ENCODE measurements at places on chromosomes 6 and 20.
A peak's percentile ranks its signal among the peaks of the same experiment; 100 is the strongest.

DNA sequence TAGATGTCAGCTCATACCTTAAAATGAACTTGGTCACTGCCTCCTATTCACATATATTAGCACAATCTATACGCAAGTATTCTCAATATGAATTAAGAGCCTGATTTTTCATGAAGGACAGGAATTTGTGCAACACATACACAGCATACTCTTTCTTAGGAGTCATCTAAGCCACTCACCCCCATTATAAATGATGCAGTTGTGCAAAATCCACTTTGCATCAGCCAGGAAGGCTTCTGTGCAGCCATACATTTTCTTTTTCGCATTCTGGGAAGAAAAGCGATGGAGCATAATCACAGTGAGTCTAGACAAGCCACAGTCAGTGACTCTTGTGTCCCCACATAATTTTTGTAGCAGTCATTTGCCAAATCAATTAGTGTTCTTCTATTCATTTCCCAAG, 66.5 kb downstream of the ZMYND8 start:
- no peak for DNase-seq

DNA sequence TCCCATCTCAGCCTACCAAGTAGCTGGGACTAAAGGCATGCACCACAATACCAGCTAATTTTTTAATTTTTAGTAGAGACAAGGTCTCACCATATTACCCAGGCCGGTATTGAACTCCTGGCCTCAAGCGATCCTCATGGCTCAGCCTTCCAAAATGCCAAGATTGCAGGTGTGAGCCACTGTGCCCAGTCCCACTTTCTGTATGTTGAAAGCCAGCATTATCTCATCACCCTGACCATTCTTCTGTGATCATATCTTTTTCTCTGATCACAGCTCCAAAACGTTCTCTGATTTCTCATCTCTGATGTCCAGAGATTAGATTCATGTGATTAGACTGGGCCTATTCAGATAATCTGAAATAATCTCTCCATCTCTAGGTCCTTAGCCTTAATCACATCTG, 337.7 kb downstream of the TPBG start:
- no peak for DNase-seq

DNA sequence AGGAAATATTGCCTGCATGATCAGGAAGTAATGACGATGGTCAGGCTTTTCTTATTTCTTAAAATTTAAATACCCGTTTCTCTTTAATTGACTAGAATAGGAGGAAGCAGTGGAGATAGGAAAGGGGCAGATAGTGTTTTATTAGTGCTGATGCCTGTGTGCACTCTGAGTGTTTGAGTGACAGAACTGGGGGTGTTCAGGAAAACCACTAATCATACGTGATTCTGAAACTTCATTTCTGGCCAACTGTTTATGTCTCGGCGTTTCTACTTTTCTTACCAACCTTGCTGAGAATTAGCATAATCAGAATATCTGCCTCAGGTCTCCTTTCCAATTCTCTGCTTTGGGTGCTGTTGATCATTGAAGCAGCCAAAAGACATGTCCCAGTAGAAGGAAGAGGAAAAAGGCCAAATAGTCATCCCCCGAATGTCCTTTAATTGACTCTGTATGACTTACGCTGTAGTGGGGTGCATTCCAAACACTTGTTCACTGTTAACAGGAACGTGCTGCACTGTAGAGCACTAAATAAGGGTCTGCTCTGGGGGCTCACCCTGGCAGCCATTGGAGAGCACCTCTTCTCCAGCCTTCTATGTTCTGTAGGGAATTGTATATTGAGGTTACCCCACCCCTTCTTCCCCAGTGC, 152.9 kb downstream of the JARID2 start:
- DNase-seq: peak; percentile 52

DNA sequence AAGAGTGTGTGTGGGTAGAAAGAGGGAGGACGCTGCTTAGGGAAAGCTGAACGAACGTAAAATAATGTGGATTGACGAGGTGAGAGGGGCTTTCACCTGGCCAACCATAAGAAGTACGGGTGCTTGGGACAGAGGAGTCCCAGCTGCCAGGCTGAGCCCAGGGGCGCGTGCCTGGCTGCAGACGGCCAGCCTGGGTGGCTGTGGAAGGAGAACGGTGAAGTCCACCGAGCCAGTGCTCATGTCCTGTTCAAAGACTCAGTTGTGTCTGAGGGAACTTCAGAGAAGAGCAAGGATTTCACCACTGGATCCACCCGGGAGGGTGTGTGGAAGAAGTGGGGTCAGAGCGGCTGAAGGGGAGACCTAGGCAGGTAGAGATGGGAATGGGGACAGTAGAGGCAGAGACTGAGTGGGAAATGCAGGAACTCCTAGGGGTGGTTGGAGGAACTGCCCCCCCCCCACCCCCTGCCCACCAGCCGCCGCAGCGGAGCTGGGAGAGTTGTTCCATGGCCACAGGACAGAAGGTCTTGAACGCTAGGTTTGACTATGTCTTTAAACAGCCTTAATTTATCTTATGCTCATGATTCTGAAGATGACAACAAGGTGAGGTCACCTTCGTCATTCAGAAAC, 68.1 kb upstream of the TBXT start:
- DNase-seq: no peak

DNA sequence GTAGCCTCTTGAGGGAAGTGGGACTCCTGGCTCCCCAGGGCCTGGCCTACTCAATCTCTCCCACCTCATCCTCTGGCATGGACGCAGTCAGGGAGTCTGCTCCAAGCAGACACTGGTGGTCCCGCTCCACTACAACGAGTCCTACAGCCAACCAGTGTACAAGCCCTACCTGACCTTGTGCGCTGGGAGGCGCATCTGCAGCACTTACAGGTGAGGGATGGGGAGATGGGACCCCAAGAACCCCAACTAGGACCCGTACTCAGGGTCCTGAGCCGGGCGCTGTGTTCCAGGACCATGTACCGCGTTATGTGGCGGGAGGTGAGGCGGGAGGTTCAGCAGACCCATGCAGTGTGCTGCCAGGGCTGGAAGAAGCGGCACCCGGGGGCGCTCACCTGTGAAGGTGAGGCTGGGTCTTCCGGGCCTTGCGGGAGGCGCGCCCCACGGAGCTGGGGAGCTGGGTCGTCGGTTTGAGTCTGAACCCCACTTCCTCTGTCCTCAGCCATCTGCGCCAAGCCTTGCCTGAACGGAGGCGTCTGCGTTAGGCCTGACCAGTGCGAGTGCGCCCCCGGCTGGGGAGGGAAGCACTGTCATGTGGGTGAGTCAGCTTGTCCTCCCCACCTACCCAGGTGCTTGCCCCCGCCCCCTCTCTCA, 2.1 kb downstream of the EGFL8 start:
- DNase-seq: no peak

- DNase-seq: no peak
Observed at GRCh38 chr6:1965596-1966224, 279.7 kb downstream of the GMDS start.

- no peak for DNase-seq
Observed at GRCh38 chr6:94894300-94894699, 683.0 kb upstream of the MANEA start.

DNA sequence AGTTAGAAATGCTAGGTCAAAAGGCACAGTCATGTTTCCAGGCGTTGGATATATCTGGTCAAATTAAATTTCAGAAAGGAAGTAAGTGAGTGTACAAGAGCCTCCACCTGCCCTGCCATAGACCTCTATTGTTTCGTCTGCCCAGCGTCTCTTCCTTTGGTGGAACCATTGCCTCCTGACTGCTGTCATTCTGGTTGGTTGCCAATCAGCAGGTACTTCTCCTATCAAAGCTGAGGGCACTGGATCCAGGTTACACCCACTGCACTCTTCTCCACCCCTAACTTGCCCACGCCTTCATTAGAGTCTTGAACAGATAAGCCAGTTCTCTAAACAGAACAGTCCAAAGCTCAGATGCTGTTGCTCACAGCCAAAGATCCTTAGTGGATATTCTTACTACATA, 2.6 kb upstream of the WFDC5 start:
- DNase-seq: no peak

Measured in activated CD4-positive, alpha-beta T cell treated with anti-CD3 and anti-CD28 coated beads, Interleukin-2, Interleukin-4, amounts not matched to agents 100 ng/mL and 50 ng/mL, durations not matched to agents 16 hours and 8 hours (primary cell).